Posterior cingulate gyrus (tissue), 11 donors: ENCODE measurements at places on chromosomes 2 and 18.

DNA sequence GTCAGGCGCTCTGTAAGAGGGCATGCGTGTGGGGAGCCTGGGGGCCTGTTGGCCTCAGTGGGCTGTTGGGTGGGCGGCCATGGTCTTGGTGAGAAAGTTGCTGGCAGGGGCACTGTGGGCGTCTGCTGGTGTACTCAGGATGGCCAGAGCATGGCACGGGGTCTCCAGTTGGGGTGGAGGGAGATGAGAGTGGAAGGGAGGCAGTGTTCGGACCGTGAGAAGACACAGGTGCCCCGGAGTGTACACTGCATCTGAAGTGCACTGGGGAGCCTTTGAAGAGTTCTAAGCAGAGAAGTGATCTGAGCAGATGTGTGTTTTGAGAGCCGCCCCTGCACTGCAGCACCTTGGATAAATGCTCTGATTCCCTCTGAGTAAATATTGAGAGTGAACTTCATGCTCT is 150.8 kb downstream of the LDLRAD4 start:
- no peak for DNase-seq

- DNase-seq: no peak
Observed at GRCh38 chr2:233088972-233089345, 28.8 kb downstream of the INPP5D start.

DNA sequence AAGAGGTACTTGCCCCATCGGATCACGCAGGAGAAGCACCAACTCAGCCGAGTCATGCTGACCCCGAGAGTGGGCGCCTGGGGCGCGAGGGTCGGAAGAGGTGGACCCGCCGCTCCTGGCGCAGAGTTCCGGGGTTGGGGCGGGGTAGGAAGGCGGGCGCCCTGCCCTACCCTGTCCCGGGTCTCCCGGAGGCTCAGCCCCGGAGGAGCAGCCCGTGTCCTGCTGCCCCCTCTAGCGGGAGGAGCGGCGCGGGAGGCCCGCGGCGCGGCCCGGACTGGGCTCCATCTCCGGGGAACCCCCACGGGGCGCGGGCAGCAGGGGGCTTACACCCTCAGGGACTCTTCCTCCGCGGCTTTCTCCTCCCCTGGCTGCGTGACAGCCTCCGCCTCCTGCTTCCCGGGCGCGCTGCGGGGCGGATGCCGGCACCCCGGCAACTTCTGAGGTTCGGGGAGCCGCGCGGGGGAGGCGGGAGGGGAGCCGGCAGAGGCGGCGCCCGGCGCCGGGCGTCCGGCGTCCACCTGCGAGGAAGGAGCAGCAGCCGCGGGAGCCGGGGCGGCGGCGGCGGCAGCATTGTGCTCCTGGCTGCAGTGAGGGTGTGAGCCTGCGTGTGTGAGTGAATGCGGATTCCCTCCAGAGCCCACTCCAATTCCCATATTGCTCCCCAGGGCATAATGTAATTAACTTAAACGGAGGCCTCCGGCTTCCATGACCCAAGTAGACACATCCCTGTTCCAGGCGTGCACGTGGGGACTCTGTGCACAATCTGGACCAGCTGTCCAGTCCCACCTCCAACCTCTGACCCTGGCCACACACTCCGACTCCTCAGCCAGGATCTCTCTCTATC is 7.6 kb upstream of the TNS1 start:
- no peak for DNase-seq

GRCh38 chr2:176967911-176968450 is 244.6 kb upstream of the HNRNPA3 start:
- no peak for DNase-seq

DNA sequence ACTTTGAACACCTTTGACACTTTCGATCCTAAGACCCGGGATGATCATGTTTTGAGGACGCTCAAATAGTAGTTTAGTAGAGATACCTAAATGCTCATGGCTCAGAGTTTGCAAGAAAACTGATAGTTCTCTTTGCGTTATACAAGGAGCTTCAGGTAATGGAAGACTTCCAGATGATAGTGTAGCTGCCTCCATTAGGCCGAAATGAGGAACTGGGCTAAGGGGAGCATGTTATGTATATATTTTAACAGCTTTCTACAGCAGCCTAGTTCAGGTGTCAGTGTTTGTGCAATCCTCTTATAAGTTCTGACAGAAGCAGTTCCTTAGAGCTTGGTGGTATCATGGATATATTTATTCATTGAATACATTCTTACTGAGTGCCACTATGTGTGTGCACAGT is 126.7 kb upstream of the EPC2 start:
- no peak for DNase-seq

GRCh38 chr18:77131100-77131651 is 1.4 kb downstream of the MBP start:
- no peak for DNase-seq

GRCh38 chr18:845152-845819 is 33.2 kb upstream of the YES1 start:
- no peak for DNase-seq

- DNase-seq: no peak
Observed at GRCh38 chr2:36058076-36058475, 297.5 kb upstream of the CRIM1 start.

DNA sequence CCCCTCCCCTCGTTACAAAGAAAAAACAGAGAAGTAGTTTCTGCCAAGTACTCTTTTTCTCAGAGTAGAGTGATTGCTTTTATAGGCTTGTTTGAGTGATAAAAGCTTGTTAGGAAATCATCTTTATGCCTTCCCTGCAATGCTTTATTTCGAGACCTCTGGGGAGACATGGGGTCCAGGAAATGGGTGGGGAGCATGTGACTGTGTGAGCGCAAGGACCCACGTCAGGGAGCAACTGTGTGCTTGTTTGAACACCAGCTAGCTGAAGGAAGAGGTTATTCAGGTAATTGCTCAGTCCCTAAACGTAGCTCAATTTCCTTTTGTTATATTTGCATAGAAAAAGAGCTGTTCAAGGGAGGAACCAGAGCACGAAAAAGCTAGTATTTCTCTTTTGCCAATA is 187.3 kb downstream of the FAM210A start:
- no peak for DNase-seq

- DNase-seq: no peak
Observed at GRCh38 chr2:40516604-40517003, 64.7 kb upstream of the SLC8A1 start.

- no peak for DNase-seq
Observed at GRCh38 chr2:42858140-42859005, 66.0 kb upstream of the HAAO start.

GRCh38 chr2:36489281-36489680 is 108.7 kb downstream of the FEZ2 start:
- DNase-seq: no peak

- DNase-seq: no peak
Observed at GRCh38 chr18:7764405-7764804, 197.3 kb downstream of the PTPRM start.

GRCh38 chr2:191656792-191657191 is 21.1 kb upstream of the NABP1 start:
- no peak for DNase-seq

GRCh38 chr2:223759569-223760430 is 77.6 kb downstream of the AP1S3 start:
- DNase-seq: no peak

- DNase-seq: no peak
Observed at GRCh38 chr2:197195518-197195917, 115.1 kb downstream of the ANKRD44 start.

- peak; percentile 68 for DNase-seq
Observed at GRCh38 chr2:196592911-196593881, 46.3 kb upstream of the CCDC150 start.

GRCh38 chr2:10374362-10374943 is 71.7 kb downstream of the HPCAL1 start:
- DNase-seq: no peak

DNA sequence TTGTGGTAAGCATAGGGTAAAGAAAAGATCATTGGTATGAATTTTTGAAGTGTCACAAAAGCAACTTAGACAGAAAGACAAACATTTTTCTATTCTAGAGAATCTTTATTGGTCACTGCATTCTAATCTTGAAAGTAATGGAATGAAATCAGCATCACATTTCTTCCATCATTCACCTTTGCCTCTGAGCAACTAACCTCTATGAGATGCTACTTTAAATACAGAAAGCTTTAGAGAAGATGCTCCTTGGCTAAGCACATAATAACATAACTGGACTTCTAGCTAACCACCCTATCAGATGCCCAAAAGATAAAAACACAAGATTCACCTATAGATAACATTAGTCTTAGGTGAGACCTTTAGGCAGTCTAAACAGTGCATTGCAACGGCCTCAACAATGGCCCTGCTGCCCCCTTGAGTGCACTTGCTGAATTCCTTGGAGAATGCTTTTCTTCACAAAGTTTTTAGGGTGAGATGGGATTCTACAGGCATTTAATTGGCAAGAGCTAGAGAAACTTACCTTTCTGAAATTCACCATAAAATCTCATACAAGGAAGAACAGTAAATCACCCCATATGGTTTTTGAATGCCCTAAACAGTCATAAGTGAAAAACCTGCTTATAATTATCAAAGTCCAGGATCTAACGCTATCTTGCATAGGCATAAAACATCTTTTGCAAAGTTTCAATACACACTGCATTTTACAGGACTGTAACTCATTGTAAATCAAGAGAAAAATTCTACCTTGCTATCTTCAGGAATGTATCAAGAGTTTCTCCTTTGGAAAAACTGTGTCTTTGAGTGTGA is 791.3 kb upstream of the CHAC2 start:
- no peak for DNase-seq

- DNase-seq: no peak
Observed at GRCh38 chr2:189287982-189288521, 108.5 kb upstream of the COL5A2 start.

GRCh38 chr18:62763101-62763521 is 47.8 kb downstream of the PHLPP1 start:
- no peak for DNase-seq

DNA sequence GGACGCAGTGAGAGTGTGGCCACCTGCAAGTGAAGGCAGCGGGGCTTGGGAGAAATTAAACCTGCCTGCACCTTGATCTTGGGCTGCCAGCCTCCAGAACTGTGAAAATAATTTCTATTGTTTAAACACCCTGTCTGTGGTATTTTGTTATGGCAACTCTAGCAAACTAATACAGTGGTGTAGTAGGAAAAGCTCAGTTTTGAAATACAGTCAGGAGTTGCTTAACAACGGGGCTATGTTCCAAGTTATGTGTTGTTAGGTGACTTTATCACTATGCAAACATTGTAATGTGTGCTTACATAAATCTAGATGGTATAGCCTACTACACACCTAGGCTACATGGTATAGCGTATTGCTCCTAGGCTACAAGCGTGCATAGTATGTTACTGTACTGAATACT is 93.4 kb upstream of the FN1 start:
- DNase-seq: no peak

- no peak for DNase-seq
Observed at GRCh38 chr18:35331367-35332087, 12.7 kb downstream of the ZNF24 start.

DNA sequence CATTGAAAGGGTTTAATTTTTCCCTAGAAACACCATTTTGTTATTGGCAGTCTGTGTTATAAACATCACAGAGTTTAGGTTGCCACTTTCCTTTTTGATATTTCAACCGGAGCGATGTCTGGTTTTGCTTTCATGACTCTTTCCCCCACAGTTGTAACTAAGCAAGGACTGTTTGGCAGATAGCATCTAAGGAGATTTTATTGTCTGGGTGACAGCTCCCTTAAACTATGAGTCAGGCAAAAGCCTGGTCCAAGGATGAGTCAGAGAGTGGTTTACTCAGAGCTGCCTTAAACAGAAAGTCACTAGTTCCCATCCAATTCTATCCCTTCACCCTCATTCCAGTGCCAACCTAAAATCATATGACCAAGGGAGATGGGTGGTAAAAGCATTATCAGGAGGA is 341.6 kb upstream of the VWC2L start:
- no peak for DNase-seq

DNA sequence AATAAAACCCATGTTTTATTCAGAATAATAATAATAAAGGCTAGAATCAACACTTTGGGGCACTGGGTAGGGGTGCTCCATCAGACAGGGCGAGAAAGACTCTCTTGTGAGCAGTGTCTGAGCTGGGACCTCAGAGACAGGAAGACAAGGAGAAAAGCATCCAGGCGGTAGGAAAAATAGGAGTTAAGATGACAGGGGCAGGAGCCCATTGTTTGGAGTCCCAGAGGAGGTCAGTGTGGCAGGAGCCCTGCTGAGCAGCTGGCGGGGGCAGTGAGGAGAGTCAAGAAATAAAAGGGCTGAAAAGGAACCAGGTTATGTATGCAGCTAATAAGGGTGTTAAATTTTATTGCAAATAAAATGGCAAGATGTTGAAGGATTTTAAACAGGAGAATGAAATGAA is 457.4 kb downstream of the FBXO15 start:
- no peak for DNase-seq

DNA sequence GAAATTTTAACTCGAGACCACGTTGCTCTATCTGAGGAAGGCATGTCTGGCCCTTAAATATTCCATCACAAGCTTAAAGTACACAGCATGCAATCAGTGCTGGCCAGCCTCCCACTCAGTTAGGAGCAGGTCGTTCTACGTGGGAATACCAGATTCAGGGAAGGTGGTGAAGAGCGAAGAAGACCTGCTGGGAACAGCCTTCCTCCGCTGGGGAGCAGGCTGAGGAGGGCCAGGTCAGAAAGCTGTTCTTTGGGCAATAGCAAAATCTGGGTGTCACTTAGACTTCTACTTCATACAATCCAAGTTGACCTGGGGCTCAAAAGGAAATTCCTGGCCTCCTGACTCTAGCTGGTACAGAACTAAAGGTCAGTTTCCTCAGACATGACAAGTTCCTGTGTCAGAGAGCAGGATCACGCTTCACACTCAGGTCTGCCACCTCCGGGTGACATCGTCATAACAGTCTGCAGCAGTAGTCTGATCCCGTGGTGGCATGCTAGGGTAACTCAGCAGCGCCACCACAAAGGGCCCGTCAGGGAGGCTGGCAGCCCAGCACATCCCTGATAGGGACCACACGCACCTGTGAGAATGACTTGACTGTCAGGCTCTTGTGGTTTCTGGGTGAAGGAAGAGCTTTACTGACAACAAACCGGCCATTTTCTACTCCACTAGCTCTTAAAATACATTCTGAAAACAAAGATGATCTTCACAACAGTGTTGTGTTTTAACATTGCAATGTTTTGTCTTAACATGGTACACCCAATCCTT is 35.2 kb upstream of the NAPG start:
- DNase-seq: no peak

DNA sequence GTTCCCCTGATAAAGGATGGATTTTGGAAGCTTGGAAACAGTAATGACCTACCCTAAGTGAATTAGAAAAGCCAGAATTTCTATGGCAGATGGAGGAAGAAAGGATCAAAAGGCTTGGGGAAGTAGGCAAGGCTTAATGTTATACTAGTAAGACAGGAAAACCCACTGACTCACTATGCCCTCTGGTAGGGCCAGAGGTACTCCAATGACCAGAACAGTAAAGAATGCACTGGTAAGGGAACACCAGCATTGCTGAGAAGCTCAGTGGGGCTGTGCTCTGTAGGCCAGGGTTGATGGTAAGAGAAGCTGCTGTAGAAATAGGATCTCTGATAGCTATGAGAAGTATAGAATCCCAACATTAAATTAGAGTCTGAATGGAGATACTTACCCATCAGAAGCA is 126.4 kb downstream of the GFPT1 start:
- DNase-seq: no peak
